ENCODE measurements at places on chromosomes 5 and 9.

DNA sequence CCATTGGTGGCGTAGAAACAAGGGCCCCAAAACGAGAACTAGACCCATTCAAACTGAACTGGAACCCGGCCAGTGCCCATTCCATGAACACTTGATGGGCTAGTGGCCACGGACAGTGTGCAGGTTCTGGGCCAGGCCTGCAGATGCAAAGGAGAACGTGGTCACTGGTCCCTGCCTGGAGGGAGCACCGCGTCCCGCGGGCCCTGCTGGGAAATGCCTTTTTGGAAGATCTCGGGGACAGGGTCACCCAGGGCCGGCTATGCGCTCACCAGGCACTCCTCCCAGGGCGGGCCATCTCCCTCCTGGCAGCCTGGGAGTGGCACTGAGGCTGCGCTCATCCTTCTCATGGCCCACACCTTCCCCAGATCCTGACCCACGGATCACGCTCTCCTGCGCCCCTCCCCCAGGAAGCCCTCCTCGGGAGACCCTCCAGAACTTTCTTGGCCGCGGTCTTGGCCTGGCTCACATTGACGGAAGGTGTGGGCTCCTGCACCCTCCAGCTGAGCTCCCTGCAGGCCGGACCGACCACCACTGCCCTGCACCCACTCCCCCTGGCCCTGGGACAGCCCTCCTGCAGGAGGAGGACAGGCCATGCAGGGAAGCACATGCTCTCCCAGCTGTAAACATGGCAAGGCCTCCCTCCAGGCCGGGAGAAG, 2.8 kb upstream of the DIPK1B start:
- DNase-seq, result no peak

GRCh38 chr5:62330302-62330701, 24.3 kb downstream of the KIF2A start:
- no peak for DNase-seq

DNA sequence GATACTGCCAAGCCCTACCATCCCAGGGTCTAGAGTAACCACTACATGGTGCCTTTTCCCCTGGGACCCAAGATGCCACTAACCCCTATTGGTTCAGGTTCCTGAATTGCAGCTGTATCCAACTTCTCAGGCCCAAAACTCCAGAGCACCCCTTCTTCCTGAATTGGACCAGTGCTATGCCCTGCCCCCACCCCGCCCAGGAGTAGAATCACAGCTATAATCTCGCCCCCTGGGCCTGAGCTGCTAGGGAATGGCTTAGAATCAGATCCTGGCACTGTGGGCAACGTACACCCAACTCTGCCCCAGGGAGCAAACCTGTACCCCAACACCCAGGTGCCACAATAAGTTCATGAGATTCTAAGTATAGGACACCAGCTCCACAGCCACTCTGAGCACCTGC, 206.3 kb downstream of the CACNA1B start:
- DNase-seq, result no peak

DNA sequence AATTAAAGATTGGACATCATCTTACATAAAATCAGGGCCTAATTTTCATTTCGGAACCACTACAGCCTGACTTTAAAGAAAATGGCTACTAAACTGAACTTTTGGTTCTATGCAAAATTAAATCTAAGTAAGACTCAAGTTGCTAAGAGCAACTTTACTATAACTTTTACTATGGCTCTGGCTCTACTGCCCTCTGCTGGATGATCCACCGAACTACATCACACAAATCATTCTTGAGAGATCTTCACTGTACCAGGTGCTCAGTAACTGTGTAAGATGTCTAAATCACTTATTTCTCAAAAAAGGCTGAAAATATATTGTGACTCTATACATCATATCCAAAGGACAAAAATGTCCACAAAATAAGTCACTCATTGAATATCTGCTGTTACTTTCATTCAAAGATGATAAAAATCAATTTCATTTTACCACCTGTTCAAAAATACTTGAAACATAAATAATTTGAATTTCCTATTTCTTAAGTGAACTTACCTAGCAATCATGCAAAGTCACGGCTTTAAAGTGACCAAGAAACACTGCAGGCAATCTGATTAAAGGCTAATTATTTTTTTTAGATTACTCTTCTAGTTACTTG, 13.5 kb downstream of the MOCS2 start:
- DNase-seq, result no peak

DNA sequence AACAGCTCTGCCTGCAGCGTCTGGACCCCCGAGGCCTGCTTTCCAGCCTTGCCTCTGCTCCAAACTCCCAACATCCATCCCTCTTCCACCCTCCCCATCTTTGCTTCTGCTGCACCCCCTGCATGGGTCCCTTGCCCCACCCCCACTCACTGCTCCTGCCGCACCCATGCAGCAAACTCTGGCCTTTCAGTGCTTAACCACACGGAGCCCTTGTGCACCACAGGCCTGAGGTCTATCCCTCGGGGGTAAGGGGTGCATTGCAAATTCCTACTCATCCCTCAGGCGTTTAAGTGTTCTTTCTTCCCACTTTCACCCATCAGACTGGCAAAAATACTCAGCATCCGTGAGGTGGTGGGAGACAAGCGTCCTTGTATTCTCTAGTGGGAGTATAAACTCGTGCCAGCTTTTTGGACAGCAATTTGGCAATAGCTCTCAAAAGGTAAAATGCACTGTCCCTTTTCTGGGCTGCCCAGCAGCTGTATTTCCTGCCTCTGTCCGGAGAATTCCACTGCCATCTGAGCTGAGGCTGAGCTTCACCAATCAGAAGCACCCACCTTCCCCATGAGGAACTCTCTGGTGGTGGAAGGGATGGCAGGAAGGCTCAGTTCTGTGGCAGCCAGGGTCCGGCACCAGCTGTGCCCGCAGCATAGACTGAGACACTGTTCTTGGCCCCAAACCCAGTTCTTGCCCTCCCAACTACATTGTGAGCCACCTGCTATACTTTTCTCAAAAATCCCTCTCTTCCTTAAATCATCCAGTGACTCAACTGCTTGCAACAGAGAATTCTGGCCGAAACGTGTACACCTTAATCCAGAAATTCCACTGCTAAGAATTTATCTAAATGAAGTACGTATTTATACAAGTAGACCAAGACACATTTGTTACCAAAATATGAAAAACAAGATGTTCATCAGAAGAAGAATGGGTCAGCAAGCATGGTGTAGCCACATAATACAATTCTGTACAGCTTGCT, 15.0 kb downstream of the PSMB7 start:
- DNase-seq, result no peak

- DNase-seq, result no peak
Measured at GRCh38 chr9:107221321-107221720, 61.8 kb upstream of the RAD23B start.
